ENCODE measurements at places on chromosomes 2 and 18. TPM values are rescaled to one million over a fixed set of nuclear protein-coding genes. Genes with fewer than 3 reads are reported as not detected.

- H3K27me3 ChIP-seq, result no peaks in the 10 kb centered on the region
- no peaks in the 10 kb centered on the region for H3K36me3 ChIP-seq
- no peaks in the 10 kb centered on the region for H3K4me1 ChIP-seq
- no peak for DNase-seq
Measured at GRCh38 chr2:52345082-52345481, 1313.2 kb upstream of the NRXN1 start.

DNA sequence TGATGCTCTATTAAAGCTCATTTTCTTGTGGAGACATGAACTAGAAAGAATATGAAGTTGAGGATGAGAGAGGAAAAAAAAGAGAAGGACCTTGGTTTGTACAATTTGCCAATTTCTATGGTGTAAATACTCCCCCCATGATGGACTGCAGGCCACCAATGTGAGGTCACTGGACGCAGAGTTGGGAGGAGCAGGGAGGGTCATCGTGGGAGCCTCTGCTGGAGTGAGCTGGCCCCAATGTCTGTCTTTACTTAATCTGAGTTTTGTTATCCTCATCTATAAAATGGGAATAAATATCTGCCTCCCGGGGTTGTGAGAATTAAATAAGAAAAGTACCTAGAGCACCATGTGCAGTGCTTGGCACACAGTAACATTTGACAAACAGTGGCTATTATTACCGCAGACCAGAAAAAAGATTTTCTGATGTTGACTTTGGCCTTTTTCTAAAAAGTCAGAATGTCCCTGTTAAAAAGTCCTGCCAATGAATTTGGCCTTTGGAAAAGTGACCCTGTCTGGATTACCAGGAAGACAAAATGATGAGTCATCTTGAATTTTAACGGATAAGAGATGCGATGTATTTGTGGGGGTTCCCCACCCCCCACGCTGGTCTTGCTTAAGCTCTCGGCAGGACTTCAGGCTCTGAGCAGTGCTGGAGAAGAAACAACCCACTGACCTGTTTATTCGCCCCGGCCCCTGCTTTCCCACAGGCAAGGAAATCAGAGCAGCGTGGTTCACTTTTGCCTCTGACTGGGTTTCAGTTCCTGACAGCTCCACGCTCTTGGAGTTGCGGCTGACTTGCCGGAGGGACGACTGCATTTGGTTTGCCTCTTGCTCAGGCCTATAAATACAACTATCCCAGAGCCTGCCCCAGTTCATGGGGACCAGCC, 50.3 kb upstream of the FOSL2 start:
- H3K4me1 ChIP-seq, result peaks cover 5% of the 10 kb centered on the region
- no peaks in the 10 kb centered on the region for H3K27me3 ChIP-seq
- DNase-seq, result no peak

GRCh38 chr2:221529177-221529942, 42.7 kb downstream of the EPHA4 start:
- H3K27ac ChIP-seq, result no peak overlapping the region
- H3K36me3 ChIP-seq, result no peaks in the 10 kb centered on the region
- no peak overlapping the region for H3K4me3 ChIP-seq
- DNase-seq, result no peak

GRCh38 chr2:150296770-150297546, 190.5 kb downstream of the RND3 start:
- H3K4me3 ChIP-seq, result no peak overlapping the region
- H3K4me1 ChIP-seq, result no peaks in the 10 kb centered on the region
- no peaks in the 10 kb centered on the region for H3K36me3 ChIP-seq
- no peak for DNase-seq
- no peaks in the 10 kb centered on the region for H3K27me3 ChIP-seq
- H3K27ac ChIP-seq, result no peak overlapping the region

- H3K27ac ChIP-seq, result no peak overlapping the region
- no peaks in the 10 kb centered on the region for H3K36me3 ChIP-seq
- no peak overlapping the region for H3K4me3 ChIP-seq
- H3K4me1 ChIP-seq, result no peaks in the 10 kb centered on the region
- DNase-seq, result no peak
Measured at GRCh38 chr2:166230724-166231070, 102.9 kb upstream of the SCN1A start.

DNA sequence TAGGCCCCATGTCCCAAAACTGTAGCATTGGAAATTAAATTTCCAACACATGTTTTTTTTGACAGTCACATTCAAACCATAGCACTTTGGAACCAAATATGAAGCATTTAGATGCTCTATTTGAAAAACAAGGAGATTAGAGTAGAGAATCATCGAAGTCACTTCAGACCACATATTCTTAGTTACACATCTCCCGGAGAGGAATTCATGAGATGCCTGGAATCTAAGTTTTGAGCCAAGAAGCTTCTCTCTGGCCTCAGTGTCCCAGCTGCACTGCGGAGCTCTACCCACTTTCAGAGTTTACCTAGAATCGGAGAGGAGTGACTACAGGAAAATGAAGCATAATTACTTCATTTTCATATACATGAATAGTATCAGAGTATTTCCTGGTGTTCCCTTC, 385.9 kb downstream of the TNS1 start:
- DNase-seq, result no peak
- H3K27me3 ChIP-seq, result no peaks in the 10 kb centered on the region
- peaks cover 5% of the 10 kb centered on the region for H3K4me1 ChIP-seq
- H3K27ac ChIP-seq, result no peak overlapping the region
- no peaks in the 10 kb centered on the region for H3K36me3 ChIP-seq

- no peaks in the 10 kb centered on the region for H3K4me1 ChIP-seq
- no peaks in the 10 kb centered on the region for H3K36me3 ChIP-seq
- no peak overlapping the region for H3K4me3 ChIP-seq
- no peak overlapping the region for H3K27ac ChIP-seq
- DNase-seq, result no peak
Measured at GRCh38 chr18:57390044-57390443, 37.7 kb downstream of the ST8SIA3 start.

Gene AKAIN1
- total RNA-seq, result not detected

DNA sequence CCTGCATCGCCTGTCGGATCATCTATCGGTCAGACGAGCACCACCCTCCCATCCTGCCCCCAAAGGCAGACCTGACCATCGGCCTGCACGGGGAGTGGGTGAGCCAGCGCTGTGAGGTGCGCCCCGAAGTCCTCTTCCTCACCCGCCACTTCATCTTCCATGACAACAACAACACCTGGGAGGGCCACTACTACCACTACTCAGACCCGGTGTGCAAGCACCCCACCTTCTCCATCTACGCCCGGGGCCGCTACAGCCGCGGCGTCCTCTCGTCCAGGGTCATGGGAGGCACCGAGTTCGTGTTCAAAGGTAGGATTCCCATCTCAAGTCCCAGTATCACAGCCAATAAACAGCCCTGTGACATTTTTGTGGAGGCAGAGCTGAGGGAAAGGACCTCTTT, 31.0 kb downstream of the APCDD1 start:
- no peak overlapping the region for H3K4me3 ChIP-seq
- no peak overlapping the region for H3K27ac ChIP-seq
- no peaks in the 10 kb centered on the region for H3K4me1 ChIP-seq
- no peaks in the 10 kb centered on the region for H3K27me3 ChIP-seq
- no peaks in the 10 kb centered on the region for H3K36me3 ChIP-seq

GRCh38 chr2:206011795-206012194, 74.2 kb downstream of the INO80D start:
- H3K4me3 ChIP-seq, result no peak overlapping the region
- H3K4me1 ChIP-seq, result no peaks in the 10 kb centered on the region
- H3K27me3 ChIP-seq, result no peaks in the 10 kb centered on the region
- DNase-seq, result no peak
- no peak overlapping the region for H3K27ac ChIP-seq

GRCh38 chr2:128646091-128646490, 327.4 kb upstream of the HS6ST1 start:
- DNase-seq, result no peak
- no peaks in the 10 kb centered on the region for H3K4me1 ChIP-seq
- H3K4me3 ChIP-seq, result no peak overlapping the region
- H3K27me3 ChIP-seq, result no peaks in the 10 kb centered on the region
- no peaks in the 10 kb centered on the region for H3K36me3 ChIP-seq

- H3K27ac ChIP-seq, result no peak overlapping the region
- no peak for DNase-seq
- no peaks in the 10 kb centered on the region for H3K4me1 ChIP-seq
- no peaks in the 10 kb centered on the region for H3K36me3 ChIP-seq
- peaks cover 3% of the 10 kb centered on the region for H3K27me3 ChIP-seq
Measured at GRCh38 chr2:219362524-219363164, 25.1 kb downstream of the DNPEP start.

Gene AGXT
- total RNA-seq, result not detected

Gene INPP4A
- total RNA-seq, result 145 TPM

- H3K27me3 ChIP-seq, result no peaks in the 10 kb centered on the region
- no peaks in the 10 kb centered on the region for H3K36me3 ChIP-seq
- DNase-seq, result no peak
- H3K4me1 ChIP-seq, result no peaks in the 10 kb centered on the region
Measured at GRCh38 chr18:58562146-58562998, 66.5 kb downstream of the ALPK2 start.

- H3K36me3 ChIP-seq, result no peaks in the 10 kb centered on the region
- no peaks in the 10 kb centered on the region for H3K4me1 ChIP-seq
- H3K27me3 ChIP-seq, result no peaks in the 10 kb centered on the region
- no peak overlapping the region for H3K27ac ChIP-seq
Measured at GRCh38 chr2:152456262-152456661, 121.3 kb downstream of the FMNL2 start.

DNA sequence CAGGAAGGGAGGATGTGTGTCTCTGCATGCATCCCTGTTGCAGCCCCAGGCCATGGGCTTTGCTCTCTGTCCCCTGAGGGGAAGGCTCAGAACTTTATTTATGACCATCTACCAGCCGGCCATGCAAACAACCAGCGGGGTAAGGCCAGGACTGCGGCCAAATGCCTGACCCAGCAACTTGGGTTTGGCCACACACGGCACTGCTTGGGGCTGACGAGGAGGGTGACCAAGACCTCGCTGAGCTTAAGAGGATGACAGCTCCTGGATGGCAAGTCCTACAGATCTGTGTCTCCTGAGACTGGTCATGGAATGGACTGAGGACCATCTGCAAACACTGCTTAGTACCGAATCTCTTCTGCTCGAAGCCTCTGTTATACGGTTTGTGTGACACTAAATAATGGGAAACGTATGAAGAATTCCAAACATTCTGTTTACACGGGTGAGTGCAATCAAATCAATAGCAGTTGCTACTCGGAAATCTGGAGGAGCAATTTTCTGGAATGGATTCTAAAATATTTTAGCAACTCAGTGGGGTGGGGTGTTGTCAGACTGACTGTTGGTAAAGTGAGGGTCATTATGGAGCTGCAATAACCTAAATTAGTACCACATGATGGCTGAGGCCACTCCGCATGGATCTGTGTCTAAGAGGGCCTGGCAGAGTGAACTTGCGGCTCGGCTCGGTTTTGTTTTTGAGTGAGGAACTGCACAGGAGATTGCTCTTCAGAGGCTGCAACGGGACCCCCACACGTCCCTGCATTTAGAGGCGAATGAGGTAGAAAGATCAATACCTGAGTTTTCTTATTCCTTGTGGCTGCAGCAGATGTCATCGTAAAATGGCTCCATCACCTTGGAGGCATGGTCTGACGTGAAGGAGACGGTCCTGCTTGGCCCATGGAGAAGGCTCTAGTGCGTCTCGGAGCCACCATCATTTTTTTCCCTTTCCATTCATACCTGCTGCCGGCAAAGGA, 26.6 kb downstream of the TMEM18 start:
- no peaks in the 10 kb centered on the region for H3K36me3 ChIP-seq
- no peaks in the 10 kb centered on the region for H3K27me3 ChIP-seq
- H3K4me1 ChIP-seq, result no peaks in the 10 kb centered on the region
- no peak overlapping the region for H3K4me3 ChIP-seq
- DNase-seq, result no peak

DNA sequence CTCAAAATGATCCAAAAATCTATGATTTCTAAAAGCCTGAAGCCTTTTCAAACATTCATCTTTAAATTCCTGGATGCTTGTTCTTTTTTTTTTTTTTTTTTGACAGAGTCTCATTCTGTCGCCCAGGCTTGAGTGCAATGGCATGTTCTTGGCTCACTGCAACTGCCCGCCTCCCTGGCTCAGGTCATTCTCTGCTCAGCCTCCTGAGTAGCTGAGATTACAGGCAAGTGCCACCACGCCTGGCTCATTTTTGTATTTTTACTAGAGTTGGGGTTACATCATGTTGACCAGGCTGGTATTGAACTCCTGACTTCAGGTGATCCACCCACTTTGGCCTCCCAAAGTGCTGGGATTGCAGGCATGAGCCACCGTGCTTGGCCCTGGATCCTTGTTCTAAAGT, 649.5 kb downstream of the XIRP2 start:
- H3K4me1 ChIP-seq, result no peaks in the 10 kb centered on the region
- H3K27me3 ChIP-seq, result no peaks in the 10 kb centered on the region
- DNase-seq, result no peak
- no peak overlapping the region for H3K27ac ChIP-seq
- H3K36me3 ChIP-seq, result no peaks in the 10 kb centered on the region
- no peak overlapping the region for H3K4me3 ChIP-seq

Gene SCYGR6
- not detected for total RNA-seq

Gene EIF2B4
- total RNA-seq, result 36.5 TPM

GRCh38 chr2:183866666-183867065, 731.7 kb upstream of the ZNF804A start:
- no peaks in the 10 kb centered on the region for H3K4me1 ChIP-seq
- no peaks in the 10 kb centered on the region for H3K36me3 ChIP-seq
- no peak overlapping the region for H3K4me3 ChIP-seq
- no peak overlapping the region for H3K27ac ChIP-seq

DNA sequence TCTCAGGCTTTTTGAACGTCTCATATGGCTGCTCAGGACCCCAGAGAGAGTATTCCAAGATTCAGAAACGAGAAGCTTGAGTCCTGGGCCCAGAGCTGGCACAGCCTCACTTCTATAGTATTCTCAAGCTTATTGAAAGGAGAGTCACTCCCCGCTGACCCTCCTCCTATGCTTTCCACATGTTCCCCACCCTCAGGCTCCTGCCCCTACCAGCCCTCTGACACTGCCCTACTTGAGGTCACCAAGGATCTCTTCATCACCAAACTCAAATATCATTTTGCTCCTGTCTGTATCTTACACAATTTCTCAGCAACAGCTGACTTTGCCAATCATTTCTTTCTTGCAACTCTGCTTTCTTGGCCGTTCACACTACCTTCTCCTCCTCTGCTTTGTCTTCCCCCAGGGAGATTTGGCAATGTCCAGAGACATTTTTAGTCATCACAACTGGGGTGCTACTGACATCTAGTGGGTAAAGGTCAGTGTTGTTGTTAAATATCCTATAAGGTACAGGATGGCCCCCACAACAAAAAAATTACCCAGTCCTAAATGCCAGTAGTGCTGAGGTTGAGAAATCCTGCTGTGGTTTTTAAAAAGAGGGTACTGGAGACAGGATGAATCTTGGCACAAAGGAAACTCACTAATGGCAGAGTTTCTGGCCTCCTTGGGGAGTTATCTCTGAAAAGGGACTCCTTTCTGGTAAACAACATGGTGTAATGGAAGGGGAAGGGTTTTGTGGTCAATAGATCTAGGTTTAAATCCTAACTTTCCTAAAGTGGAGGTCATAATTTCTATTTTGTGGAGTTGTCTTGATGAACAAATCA, 26.9 kb upstream of the INSIG2 start:
- H3K27ac ChIP-seq, result no peak overlapping the region
- H3K4me3 ChIP-seq, result no peak overlapping the region
- no peak for DNase-seq
- no peaks in the 10 kb centered on the region for H3K4me1 ChIP-seq
- no peaks in the 10 kb centered on the region for H3K27me3 ChIP-seq
- no peaks in the 10 kb centered on the region for H3K36me3 ChIP-seq

Gene CFC1
- not detected for total RNA-seq

Measured in naive thymus-derived CD4-positive, alpha-beta T cell (primary cell).